ENCODE measurements at places on chromosomes 1 and 21.

DNA sequence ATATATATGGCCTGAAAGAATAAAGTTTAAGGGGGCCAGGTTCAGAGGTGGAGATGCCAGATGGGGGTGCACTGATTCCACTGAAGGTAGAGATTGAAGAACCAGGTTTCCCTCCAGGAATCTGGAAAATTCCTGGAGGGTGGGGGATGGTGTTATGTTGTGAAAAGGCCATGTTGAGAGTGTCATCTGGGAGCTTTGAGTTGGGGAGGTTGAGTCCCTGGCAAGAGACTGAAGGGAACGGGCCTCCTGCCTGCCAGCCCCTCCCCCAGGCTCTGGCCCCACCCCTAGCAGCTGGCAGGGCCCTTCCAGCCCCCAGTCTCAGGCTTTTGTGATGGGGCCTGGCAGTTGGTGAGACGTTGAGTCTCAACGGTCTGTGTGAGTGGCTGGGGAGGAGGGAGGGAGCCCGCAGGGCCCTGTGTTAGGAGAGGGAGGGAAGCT, 4.1 kb downstream of the PTPRU start:
- no peak for DNase-seq

GRCh38 chr1:27568300-27569087, 35.5 kb downstream of the AHDC1 start:
- DNase-seq, result peak; percentile 97

DNA sequence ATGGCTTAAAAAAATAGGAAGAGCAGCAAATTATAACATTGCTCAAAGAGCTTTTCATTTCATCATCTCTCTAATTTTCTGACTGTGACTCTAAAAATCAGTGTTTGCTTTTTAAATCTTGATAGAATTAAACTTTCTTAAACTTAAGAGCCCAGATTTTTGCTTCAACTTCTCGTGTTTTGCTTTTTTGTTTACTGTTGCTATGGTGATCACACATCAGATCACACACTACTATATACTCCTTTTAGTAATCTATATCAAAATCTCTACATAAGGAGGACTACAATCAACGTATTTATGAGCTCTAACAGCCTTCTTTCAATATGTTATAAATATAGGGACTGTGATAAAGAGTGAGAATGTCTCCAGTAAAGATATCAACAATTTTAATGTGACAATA, 537.3 kb downstream of the KCNT2 start:
- no peak for DNase-seq

DNA sequence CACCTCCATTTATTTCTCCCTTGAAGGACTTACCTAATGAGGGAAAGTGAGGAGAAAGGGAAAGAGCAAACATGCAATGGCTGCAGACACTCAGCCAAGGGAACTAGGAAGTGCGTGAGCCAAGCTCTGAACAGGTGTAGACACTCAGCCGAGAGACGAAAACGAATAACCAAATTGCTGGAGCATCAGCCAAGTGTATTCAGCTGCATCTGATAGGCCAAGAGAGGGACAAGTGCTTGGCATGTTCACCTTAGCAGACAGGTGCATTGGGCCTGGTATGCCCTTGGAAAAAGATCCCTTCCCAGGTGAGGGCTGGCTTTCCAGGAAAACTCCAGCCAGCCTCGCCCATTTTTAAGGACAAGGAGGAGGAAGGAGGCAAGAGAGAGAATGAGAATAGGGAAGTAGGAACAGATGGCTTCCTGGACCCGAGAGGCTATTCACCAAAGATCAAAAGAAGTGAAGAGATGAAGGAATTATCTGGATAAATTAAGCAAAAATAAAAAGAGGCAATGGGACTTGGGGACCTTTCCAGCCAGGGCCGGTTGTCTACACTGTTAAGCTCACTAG, 184.7 kb downstream of the TOMM20 start:
- DNase-seq, result no peak

- no peak for DNase-seq
These were observed 2.8 kb upstream of the RGS5 start for GRCh38 chr1:163205513-163205912.

GRCh38 chr1:182215764-182216163, 154.3 kb upstream of the ZNF648 start:
- no peak for DNase-seq

GRCh38 chr21:28944296-28944695, 48.4 kb downstream of the LTN1 start:
- no peak for DNase-seq

DNA sequence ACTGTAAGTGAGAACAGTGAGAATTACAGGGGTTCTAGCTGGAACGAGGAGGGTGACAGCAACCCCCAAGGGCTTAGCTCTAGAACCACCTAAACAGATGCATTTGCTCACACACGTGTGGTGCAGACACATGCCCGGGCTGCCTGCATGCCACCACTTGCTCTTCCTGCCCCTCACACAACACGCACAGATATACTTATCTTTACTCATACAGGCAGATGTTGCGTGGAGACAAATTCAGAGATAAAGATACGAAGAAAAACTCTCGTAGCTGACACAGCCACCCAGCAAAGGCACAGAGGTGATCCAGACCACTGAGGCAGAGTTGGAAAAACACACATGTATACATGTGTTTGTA, 13.5 kb downstream of the VANGL1 start:
- DNase-seq, result peak; percentile 14

- no peak for DNase-seq
These were observed 98.5 kb downstream of the ATF6 start for GRCh38 chr1:161864577-161864976.

GRCh38 chr1:31416101-31416736, 3.2 kb downstream of the SERINC2 start:
- no peak for DNase-seq

- no peak for DNase-seq
These were observed 79.5 kb downstream of the EVI5 start for GRCh38 chr1:92705446-92705845.

GRCh38 chr1:6208723-6209660, 3.1 kb downstream of the RNF207 start:
- no peak for DNase-seq

DNA sequence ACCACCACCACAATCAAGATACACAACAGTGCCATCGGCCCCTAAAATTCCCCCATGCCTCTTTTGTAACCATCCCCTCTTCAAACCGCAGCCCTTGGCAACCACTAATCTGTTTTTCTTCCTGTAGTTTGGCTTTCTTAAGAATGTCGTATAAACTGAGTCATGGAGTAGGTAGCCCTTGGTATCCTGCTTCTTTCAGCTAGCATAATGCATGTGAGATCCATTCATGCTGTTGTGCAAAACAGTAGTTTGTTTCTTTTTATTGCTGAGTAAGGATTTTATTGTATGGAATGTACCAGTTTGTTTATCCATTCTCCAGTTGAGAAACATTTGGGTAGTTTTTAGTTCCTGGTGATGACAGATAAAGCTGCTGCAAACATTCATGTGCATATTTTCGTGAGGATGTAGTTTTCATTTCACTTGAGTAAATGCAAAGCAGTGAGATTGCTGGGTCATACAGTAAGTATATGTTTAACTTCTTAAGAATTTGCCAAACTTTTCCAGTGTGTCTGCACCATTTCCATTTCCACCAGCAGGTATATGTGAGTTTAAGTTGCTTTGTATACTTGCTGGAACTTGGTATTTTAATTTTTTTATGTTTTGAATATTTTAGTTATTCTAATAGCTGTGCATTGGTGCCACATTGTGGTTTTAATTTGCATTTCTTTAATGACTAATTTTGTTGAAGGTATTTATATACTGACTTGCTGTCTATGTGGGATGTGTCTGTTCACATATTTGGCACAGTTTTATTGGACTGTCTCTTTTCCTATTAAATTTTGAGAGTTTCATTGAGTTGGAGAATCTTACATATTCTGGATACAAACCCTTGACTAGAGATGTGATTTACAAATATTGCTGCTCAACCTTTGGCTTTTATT, 148.4 kb upstream of the MAP1LC3C start:
- no peak for DNase-seq

- no peak for DNase-seq
These were observed 224.9 kb downstream of the GREM2 start for GRCh38 chr1:240387051-240387450.

- DNase-seq, result no peak
These were observed 183.0 kb downstream of the HIVEP3 start for GRCh38 chr1:41735631-41736260.

- no peak for DNase-seq
These were observed at the start of gene FCER1A for GRCh38 chr1:159302095-159302494. FCER1A (plus strand) TSS chr1:159302336; CDS start chr1:159302365, 29 bp downstream.

DNA sequence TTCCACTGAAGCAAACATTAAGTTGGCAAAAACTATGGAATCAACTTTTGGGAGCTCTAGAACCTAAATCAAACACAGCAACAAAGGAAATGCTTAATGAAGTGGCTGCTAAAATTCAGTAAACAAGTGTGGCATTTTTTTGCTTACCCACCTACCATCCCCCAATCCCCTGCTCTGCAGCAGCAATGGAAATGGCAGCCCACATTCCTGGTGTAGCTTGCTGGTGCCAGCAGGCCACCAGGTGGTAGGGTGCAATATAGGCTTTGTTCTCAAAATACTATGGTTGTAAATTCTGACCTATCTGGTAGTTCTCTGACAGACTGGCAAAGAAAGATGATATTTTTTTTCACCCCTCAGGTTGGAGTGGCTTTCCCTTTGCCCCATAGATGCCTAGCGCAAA, 42.8 kb downstream of the SHCBP1L start:
- no peak for DNase-seq

- no peak for DNase-seq
These were observed 87.3 kb downstream of the JAK1 start for GRCh38 chr1:64878931-64879611.

DNA sequence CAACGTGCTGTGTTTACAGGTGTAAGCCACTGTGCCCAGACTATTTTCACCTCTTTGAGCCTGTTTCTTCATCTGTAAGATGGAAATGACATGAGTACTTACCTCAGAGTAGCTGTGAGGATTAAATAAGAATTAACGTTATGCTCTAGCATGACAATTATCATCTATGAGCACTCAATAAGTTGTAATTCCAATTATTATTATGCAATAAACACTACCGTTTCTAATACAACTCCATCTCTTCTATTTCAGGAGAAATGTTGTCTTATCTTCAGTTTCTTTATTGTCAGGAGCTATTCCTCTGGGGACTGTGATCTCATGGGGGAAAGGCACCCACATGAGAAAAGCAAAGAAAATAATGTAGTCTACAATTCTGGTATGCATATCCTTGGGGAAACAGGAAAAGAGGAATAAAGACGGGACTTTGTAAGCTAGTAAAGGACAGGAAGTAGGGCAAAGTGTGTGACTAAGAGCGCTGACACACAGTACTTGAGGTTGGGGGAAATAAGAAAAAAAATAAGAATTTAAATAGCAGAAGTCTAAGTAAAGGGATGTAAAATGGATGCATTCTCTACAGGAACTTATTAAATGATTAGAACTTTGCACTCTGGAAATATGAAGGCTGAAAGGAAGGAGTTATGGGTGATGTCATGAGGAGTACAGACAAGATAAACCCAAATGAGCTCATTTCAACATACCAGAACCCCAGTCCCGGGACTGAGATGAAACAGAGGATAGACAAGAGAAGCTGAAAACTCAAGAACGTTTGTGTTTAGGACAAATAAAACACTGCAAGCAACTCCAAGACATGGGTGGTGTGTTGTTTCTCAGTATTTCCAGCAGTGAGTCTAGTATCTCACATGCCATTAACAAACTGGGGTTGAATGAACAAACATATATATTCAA, 9.8 kb downstream of the PHC2 start:
- no peak for DNase-seq

- DNase-seq, result no peak
These were observed 36.1 kb downstream of the CCDC185 start for GRCh38 chr1:223429313-223429731.

GRCh38 chr1:63593886-63594605, 835 bp downstream of the PGM1 start:
- DNase-seq, result peak; percentile 80

GRCh38 chr1:168328731-168329364, 48.2 kb downstream of the TBX19 start:
- DNase-seq, result no peak

DNA sequence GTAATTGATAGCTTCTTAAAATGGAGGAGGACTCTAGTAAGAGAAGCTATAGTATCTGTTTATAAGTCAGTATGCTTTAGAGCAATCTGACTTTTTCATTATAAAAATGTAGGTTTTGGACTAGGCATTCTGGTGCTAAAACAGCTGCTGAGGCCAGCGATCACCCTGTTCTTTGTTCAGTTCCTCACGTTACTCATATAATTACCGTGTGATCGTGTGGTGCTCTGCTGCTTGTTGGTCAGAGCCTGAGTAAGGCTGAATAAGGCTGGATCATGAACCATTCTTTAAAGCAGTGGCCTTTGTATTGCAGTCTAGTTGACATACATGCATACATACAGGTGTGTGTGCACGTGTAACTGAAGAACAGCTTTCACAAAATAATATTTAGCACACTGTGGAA, 25.2 kb downstream of the CDC42 start:
- DNase-seq, result no peak

DNA sequence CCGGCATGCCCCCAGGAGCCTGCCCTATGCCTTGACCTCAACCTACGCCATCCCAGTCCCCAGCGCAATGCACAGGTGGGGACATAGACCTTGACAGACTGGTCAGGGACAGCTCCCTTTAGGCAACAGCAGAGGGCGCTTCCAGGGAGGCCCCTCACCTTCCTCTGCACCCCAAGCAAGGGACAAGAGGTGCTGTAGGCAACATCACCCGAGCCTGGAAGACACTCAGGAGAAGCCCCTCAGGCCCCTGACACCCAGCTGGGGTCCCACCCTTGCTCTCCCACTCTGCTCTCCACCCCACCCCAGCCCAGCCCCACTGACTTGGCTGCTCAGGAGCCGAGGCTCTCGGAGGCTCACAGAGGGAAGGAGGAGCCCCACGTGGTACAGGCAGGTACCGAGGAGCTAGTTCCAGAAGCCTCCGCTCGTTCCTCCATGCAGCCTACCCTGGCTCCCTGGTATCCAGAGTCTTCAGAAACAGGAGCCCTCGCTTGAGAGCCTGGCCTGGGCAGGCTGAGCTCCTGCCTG, 2.4 kb upstream of the WNT3A start:
- DNase-seq, result peak; percentile 50

DNA sequence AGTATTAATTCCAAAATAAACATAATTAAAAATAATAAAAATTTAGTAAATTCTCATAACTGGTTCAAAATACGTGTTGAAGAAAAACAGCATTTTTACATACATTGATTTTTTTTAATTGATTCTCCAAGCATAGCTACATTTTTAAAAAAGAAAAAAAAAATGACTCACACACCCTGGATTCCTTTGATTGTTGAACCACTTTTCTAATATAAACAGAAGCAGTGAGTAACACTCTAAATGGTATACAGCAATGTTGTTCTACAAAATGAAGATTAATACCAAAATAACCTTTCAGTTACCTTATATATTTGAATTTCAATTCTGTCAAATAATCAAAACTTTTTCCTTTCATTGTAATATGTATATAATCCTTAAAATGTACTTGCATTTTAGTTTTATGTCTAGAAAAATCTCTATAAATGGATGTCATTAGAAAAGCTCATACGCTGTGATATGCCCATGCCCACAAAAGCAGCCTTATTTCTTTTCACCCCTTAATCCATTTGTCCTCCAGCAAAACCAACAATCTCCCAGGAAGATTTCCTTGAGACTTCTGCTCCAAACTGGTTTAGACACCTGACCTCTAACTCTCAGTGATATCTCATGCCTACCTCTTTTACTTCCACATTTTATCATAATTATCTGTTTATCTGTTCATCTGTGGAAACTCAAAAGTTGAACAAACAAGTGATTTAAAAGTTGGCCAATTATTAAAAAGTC, 246.4 kb upstream of the NR5A2 start:
- DNase-seq, result no peak

- DNase-seq, result no peak
These were observed 18.3 kb upstream of the PARS2 start for GRCh38 chr1:54782588-54782987.

Measured in coronary artery (tissue), 2 donors.